ENCODE measurements at places on chromosomes 16 and 17. TPM values are rescaled to one million over a fixed set of nuclear protein-coding genes. Genes with fewer than 3 reads are reported as not detected.

The NEUROD2 gene
- total RNA-seq: not detected

The DPEP2 gene
- not detected for total RNA-seq

The FN3K gene
- 9.1 TPM for total RNA-seq

The CTRB2 gene
- total RNA-seq: not detected

The TTLL6 gene
- 0.95 TPM for total RNA-seq

The TBX2 gene
- total RNA-seq: 3.7 TPM

The RIPOR1 gene
- 40.3 TPM for total RNA-seq
